ENCODE measurements at places on chromosomes 4 and X.

DNA sequence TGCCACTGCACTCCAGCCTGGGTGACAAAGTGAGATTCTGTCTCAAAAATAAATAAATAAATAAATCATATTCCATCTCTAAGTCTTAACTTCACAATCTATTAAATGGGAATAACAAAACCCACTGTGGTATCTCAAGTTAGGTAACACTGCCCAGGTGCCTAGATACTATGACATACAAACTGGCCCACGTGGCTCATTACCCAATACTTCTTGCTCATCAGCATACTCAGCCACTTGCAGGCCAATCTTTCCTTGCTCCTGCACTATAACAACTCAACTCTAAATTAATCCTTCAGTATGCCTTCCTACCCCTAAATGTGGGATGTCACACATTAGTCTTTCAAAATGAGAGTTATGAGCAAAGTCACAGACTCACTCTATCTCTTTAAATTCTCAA, 230.1 kb downstream of the OPHN1 start:
- DNase-seq, result no peak

DNA sequence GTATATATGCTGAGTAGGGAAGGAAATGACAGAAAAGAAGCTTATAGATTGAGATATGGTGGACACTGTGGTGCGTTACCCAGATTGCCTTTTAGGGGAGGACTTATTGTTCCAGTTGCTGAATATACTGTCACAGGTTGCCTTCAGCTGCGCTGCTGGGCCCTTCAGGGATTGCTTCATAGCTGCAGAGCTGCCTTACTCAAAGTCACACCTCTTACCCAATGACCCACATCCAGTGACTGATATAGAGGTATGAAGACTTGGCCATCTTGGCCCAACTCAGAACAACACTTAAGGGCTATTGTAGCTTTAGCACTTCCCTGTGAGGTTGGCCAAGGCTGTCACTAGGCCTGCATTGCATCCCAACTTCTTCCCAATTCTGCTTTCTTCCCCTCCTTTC, 63.4 kb upstream of the TMEM164 start:
- DNase-seq, result no peak

DNA sequence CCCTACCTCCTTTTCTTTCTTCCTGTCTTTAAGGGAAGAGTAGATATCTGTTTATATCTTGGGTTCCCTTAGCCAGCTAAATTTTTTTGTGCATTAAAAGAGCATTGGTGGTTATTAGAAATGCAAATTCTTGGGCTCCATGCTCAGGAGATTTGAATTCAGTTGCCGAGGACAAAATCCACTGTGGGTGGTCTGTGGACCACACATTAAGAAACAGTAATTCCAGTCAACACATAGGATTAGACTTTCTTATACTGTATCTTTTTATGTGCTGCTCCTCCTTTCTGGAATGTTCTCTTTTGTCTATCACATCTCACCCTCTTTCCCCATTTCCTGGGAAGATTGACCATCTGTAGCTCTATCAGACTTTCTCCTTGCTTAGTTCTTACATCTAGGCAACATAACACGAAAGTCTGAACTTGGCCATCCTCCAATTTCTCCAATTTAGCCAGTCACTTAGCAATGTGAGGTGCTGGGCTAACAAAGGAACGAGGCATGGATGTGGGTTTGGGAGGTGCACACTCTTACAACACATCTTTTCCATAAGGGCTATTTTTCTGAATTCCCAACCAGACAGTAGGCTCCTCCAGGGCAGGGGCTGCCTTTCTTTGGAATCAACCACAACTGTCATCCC, 5.3 kb upstream of the PDLIM3 start:
- no peak for DNase-seq

DNA sequence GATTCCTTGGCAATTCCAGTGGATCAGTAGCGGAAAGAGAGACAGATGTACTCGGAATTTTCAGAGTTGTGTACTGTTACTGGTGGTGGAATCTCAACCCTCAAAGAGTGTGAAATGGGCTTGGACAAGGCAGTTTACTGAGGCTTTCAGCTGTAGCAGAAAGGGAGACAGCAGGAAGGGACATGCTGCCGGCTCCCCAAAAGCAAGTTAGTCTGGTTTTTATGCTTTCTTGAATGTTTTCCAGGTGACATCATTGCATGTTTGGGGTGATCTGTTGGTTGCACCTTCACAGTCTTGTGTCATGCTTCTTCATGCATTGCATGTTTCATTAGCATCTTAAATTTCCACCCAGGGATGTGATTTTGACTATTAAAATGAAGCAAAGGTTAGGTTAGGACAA, 1282.2 kb downstream of the ADGRL3 start:
- DNase-seq, result no peak

GRCh38 chr4:139892973-139893736, 227.5 kb downstream of the MGST2 start:
- no peak for DNase-seq

GRCh38 chr4:25654971-25655963, at the start of gene SLC34A2:
Gene SLC34A2, plus strand, starts transcription at chr4:25655851. Its CDS starts 6,650 bp downstream, at chr4:25662501.
- DNase-seq, result no peak

DNA sequence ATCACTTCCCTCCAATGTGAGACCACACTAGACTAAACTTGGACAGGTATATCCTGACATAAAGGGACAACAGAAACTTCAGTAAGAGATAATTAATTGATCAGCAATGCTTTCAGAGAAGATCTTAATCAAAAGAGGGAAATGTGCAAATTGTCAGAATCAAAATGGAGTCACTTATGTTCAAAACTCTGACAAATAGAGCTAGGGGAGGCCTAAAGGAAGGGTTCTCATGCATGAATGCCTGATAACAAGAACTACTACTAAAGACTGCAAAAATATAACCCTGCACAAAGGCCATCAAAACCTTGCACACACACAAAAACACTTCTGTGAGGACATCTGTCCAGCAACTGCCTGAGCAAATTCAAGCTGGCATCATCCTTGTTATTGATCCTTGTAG, 637.5 kb upstream of the INTU start:
- DNase-seq, result no peak

Measured in activated CD4-positive, alpha-beta T cell treated with anti-CD3 and anti-CD28 coated beads, Interleukin-2, Interleukin-4, amounts not matched to agents 100 ng/mL and 50 ng/mL, durations not matched to agents 16 hours and 8 hours (primary cell).